ENCODE measurements at places on chromosomes 3 and 15. TPM values are rescaled to one million over a fixed set of nuclear protein-coding genes. Genes with fewer than 3 reads are reported as not detected.

CLEC3B gene
- 11.9 TPM for polyA plus RNA-seq

CILP gene
- polyA plus RNA-seq, result 3.8 TPM

FRMD5 gene
- polyA plus RNA-seq, result 1.8 TPM

FAM107A gene
- 4.2 TPM for polyA plus RNA-seq

BNIP2 gene
- 86.5 TPM for polyA plus RNA-seq

PLAAT1 gene
- polyA plus RNA-seq, result 3.6 TPM

STIMATE gene
- 17.6 TPM for polyA plus RNA-seq

CPEB1 gene
- polyA plus RNA-seq, result 2.2 TPM

SRGAP3 gene
- polyA plus RNA-seq, result 19.5 TPM

GRCh38 chr3:58215317-58216025, 4.7 kb upstream of the DNASE1L3 start:
- DNase-seq, result no peak

DNA sequence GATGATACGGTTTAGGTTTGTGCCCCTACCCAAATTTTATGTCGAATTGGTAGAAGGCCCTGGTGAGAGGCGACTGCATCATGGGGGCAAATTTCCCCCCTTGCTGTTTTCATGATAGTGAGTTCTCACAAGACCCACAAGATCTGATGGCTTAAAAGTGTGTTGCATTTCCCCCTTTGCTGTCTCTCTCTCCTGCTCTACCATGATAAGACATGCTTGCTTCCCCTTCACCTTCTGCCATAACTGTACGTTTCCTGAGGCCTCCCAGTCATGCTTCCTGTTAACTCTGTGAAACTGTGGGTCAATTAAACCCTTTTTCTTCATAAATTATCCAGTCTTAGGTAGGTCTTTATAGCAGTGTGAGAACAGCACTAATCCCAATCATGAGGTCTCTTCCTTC, 381.2 kb downstream of the RSL24D1 start:
- DNase-seq, result no peak

- no peak for DNase-seq
These were observed 71.9 kb downstream of the DCUN1D1 start for GRCh38 chr3:182908471-182908870.

- no peak for DNase-seq
These were observed 97.9 kb upstream of the PFN2 start for GRCh38 chr3:150068440-150069153.

DNA sequence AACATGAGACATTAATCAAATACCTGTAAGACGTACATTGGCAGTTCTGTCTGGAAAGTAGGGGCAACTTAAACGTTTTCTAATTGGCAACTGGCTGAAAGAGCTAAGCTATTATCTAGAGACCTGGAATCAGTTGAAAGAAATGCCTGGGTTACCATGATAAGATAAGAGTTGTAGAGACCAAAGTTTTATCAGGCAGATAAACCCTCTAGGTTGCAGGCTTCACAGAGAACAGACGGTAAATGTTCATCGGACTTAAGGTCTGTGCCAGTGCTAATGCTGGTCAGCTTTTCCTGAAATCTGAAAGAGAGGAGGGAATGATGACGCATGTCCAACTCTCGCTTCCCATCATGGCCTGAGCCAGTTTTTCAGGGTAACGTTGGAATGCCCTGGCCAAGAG, 196.2 kb downstream of the ROBO2 start:
- no peak for DNase-seq

- DNase-seq, result no peak
These were observed 15.2 kb upstream of the IQCF6 start for GRCh38 chr3:51794206-51794605.

- DNase-seq, result no peak
These were observed 220.4 kb downstream of the IL5RA start for GRCh38 chr3:2889736-2890135.

- DNase-seq, result no peak
These were observed 14.4 kb upstream of the CDC25A start for GRCh38 chr3:48202632-48203031.

DNA sequence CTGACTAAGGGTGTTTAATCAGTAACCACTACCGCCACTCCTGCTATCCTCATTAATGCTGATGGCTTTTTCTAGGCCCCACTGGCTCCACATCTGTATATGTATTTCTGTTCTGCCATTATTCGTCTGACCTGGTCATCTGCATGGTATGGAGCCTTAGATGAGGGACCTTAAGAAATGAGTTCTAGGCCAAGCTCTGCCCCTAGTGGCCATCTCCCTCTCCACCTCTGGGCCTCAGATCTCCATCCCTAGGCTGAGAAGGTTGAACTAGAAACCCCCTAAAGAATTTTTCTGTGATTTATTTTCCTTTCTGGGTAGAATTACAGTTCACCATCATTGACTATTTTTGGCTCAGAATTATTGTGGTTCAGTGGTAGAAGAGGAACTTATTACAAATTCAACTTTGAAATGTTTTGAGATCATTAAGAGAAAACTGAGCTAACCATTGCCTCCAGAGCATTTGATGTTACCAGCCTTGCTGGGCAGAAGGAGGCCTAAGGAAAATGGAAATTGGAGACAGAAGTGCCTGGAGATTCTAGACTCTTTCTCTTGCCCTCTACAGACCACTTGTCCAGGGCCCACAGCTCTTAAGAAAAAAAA, 325.2 kb upstream of the NR2E3 start:
- no peak for DNase-seq

DNA sequence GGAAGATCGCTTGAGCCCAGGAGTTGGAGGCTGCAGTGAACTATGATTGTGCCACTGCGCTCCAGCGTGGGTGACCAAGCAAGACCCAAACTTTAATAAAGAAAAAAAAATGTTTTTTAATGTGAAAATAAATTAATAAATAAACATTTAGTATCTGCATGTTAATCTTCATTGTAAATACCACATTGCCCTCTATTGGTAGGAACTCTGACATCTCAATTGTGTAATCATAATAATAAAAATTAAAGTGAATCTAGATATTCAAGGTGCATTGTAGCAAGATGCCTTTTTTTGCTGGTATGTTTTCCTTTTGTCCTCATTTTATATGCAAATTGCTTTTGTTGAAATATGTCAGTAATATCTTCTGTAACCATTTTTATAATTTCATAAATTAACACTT, 95.0 kb upstream of the LIMD1 start:
- DNase-seq, result peak; percentile 48

GRCh38 chr3:155553780-155554179, 191.1 kb downstream of the PLCH1 start:
- no peak for DNase-seq

GRCh38 chr3:100865442-100865841, 127.8 kb downstream of the ABI3BP start:
- DNase-seq, result no peak

DNA sequence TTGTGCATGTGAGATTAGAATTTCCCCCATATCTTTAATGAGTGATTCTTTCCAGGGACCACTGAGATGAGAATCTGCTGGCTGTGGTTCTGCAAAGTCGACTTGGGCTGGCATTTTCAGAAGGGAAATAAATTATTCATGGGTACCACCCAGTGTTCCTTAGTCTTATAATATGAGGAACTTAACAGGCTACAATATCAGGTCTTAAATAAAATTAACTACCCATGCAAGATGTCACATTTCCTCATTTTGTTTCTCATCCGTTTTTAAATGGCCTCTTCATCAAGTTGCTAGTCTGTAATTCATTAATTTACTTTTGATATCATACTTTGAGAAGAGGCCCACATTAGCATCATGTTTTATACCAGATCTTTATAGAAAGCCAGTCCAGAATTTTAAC, 58.3 kb upstream of the SKOR1 start:
- DNase-seq, result no peak

Data from left kidney (tissue), 8 donors.